ENCODE measurements at places on chromosomes 3 and 15.

GRCh38 chr3:107798381-107798780 is 275.6 kb downstream of the BBX start:
- DNase-seq: no peak

DNA sequence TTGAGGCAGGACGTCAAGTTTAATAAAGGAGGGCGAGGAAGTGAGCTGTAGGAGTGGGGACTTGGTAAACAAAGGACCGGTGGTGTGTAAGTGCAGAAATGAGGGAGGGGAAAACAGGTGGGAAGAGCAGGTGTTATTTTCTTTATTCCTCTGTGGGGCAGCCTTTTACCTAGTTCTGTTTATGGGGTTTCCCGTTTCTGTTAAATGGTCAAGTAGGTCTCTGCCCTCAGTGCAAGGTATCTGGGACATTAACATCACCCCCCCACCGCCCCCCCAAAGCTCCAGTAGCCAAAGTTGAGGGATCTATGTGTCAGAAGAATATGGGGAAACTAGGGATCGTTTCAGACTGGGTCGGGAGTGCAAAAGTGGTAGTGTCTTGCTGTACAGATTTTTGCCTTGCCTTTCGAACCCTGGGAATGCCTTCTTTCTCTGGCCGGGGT is 893 bp downstream of the MGA start:
- DNase-seq: no peak

GRCh38 chr3:63995086-63995485 is 28.2 kb downstream of the PSMD6 start:
- no peak for DNase-seq

DNA sequence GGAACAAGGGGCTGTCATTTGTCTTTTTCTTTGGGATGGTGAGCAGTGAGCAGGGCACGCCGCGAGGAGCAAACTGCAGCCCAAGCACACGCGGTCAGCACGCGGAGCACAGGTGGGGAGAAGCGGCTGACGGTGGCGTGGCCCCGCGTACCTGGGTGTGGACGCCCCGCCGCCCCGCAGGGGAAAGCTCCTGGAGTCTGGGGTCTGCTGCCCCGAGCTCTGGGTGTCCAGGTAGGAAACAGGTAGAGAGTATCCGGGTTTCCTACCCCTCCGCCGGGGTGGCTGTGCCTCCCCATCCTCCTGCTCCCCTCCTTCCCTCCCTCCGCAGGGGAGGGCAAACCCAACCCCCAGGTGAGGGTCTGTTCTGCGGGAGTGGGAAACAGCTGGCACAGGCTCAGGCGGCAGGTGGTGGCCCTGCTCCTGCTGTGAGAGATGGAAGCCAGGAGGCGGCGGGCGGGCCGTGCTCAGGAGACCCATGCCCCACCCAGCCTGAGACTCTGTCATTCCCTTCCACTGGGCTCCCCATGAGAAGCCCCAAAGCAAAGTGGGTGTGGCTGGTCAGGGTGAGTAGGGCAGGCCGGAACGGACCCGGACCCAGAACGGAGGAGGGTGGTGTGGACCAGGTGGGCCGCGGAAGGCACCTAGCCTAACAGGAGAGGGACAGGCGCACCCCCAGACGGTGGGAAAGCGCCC is 56.9 kb upstream of the CGNL1 start:
- no peak for DNase-seq

- no peak for DNase-seq
Measured at GRCh38 chr3:12777171-12777570, 18.1 kb upstream of the TMEM40 start.

DNA sequence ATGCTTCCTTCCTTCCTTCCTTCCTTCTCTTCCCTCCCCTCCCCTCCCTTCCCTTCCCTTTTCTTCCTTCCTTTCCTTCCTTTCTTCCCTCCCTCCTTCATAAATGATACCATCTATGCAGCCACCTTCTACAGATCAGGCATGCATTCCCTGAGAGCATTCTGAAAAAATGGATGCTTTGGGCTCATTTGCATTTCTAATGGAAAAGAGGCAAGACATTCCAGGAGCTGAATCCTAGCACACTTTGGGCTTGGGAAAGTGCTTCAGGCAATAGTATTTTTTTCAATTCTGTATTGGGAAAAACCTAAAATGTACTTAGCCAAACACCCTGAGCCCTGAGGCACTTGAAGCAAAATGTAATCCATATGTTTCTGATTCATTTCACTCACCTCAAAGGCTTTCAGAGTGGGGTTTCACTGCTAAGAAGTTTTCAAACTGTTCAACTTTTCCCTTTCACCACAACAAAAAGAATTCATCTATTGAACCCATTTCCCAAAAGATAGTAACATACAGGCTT is 220.1 kb upstream of the RORA start:
- no peak for DNase-seq

- DNase-seq: no peak
Measured at GRCh38 chr3:132654721-132655120, 4.9 kb downstream of the ACAD11 start.

All from MCF 10A (cell line).